ENCODE measurements at places on chromosomes 3 and 15.

DNA sequence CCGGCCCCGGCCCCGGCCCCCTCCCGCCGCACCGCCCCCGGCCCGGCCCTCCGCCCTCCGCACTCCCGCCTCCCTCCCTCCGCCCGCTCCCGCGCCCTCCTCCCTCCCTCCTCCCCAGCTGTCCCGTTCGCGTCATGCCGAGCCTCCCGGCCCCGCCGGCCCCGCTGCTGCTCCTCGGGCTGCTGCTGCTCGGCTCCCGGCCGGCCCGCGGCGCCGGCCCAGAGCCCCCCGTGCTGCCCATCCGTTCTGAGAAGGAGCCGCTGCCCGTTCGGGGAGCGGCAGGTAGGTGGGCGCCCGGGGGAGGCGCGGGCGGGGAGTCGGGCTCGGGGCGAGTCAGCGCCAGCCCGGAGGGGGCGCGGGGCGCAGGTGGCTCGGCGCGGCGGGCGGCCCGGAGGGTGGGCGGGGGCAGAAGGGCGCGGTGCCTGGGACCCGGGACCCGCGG, 352 bp downstream of the CHRD start:
- DNase-seq: no peak

DNA sequence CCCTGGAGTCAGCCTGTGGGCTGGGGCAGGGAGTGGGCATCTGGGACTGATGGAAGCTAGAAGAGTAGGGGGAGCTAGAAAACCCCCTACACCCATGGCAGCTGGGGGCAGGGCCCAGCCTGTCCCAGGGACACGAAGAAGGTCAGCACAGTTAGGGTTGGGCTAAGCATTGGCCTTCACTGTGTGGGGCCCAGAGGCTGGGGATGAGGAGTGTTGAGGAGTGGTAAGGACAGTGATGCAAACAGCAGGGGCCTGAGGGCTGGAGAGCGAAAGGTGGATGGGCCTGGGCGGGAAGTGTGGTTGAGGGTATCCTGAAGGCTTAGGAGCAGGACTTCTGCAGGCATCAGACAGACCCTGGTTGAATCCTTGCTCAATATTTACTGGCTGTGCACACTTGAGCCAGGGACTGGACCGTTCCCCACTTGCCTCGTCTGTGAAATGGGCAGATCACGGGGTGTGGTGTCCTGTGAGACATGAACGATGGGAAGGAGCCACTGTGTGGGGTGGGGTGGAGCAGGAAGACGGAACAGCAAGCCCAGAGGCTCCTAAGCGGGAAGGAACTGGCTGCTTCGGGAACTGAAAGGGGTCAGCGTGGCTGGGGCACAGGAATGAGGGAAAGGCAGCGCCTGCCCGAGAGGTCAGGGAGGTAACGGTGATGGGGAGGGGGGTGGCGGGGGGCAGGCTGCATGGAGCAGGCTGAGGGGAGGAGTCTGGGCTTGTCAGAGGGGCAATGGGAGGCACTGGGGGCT, 7.3 kb downstream of the PRKCD start:
- DNase-seq: no peak

DNA sequence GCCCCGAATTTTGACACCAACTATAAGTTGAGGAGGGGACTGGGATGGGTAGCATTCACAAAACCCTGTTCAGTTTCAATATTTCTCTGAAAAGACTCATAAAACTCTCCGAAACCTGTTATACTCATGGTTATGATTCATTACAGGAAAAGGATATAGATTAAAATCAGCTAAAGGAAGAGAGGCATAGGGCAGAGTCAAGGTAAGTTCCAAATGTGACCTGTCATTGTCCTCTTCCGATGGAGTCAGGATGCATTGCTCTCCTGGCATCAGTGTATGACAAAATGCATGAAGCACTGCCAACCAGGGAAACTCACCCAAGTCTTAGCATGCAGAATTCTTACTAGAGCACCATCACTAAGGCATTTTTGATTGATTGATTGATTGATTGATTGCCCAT, 525.0 kb upstream of the NAALADL2 start:
- no peak for DNase-seq

GRCh38 chr15:51692154-51692553, 10.9 kb downstream of the SCG3 start:
- no peak for DNase-seq

DNA sequence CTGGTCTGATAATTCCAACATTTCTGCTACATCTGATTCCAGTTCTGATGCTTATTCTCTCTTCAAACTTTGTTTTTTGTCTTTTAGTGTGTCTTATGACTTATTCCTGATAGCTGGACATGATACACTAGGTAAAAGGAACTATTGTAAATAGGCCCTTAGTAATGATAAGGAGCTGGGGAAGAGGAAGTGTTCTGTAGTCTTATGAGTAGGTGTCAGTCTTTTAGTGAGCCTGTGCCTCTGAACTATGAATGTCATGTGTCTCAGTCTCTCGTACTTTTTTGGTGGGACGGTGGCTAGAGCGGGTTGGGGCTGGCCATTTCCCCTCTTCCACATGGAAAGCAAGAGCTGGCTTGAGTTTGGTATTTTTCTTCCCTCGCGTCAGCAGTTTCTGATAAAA, 41.2 kb downstream of the PCCB start:
- DNase-seq: no peak

- no peak for DNase-seq
These were observed 534.9 kb downstream of the MECOM start for GRCh38 chr3:169128579-169128978.

DNA sequence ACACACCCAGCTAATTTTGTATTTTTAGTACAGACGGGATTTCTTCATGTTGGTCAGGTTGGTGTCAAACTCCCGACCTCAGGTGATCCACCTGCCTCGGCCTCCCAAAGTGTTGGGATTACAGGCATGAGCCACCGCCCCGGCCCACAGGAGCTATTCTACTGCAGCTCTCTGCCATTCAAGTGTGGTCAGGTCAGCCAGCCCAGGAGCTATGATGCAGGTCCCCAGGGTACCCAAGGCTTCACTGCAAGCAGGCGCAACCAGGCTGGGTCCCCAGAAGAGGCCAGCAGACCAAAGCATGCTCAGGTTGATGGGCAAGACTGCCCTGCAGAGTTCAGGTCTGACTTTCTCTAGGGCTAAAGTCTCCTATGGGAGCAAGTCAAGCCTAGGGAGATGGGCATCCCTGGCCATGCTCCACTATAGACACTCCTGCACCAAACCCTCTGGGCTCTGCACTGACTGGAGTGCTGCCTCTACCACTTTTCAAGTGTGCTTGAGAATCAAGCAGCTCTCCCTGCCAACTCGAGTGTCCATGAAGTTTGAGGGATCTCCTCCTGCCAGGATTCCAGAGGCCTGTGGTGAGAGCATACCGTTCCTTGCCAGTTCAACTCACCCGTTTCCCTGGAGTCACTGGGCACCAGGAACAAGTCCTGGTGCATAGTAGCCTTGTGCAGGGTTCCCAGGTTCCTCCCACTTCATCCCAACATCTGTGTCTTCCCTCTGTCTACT, 30.9 kb downstream of the MYO9A start:
- DNase-seq: no peak

DNA sequence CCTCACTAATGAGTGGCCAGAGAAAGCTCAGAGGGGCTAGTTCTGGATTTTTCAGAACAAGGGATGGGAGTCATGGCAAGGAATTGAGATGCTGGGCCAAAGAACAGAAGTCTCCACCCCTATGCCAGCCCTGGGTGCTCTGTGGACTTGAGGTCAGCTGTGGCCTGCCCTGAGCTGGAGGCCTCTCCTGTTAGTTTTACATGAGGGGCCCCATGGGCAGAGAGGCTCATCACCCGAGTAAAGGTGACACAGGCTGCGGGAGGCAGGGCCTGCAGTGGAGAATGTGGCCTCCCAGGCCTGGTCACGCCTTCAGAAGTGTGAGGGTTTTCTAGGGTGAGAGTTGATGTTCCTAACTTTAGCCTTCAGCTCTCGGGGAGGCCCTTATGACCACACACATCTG, 44.9 kb downstream of the ABHD5 start:
- DNase-seq: no peak

DNA sequence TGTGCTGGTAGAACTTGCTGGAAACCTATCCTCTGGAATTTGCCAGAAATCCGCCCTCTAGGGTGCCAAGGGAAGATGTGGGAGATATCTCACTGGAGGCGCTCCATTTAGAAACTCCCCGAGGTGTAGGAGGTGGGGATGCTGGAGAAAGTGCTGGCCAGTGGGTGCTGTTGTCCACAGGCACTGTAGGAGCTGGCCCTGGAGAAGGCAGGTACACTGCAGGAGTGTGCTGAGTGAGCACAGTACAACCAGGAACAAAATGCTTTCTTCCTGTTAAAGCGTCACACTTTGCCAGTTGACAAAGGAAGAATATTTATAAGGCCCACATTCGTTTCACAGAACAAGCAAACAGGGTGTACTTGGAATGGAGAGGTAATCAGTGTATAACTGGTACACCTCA, 119.9 kb downstream of the CACNA1D start:
- no peak for DNase-seq
